Caco-2 (cell line): ENCODE measurements at places on chromosomes 6 and 20.

GRCh38 chr6:170117111-170117972 is 173.5 kb downstream of the DLL1 start:
- DNase-seq, result no peak

- DNase-seq, result no peak
Measured at GRCh38 chr6:166901626-166902025, 54.7 kb downstream of the RNASET2 start.

DNA sequence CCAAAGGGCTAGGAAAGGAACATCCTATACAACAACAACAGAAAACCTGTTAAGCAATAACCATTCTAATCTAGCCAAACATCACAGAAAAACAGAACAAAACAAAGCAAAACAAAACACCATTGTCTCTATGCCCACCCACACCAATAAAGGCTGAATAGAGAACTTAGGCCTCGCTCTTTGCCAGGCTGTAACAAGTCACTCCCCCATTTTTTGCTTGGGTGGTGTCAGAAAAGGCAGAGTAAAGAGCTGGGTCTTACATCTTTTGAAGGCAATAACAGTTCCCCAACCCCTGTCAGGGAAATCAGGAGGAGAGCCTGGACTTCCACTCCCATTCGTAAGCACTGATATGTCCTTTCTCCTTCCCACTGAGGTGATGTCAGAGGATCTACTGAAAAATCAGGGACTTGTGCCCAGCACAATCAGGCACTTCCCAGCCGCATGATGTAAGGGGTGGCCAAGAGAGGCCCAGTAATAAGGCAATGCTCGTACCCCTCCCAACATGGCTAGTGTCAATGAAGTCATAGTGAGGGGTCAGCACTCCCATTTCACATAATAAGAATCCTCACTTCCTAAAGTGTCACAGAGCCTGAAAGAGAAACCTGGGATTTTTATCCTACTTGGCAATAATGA is 31.0 kb downstream of the THEMIS start:
- no peak for DNase-seq

- no peak for DNase-seq
Measured at GRCh38 chr6:132506869-132507808, 5.8 kb downstream of the STX7 start.

GRCh38 chr6:167579806-167580618 is 246.7 kb upstream of the AFDN start:
- no peak for DNase-seq

GRCh38 chr20:17854307-17854903 is 114.2 kb downstream of the SNX5 start:
- DNase-seq, result peak; percentile 61

GRCh38 chr6:132812756-132813172 is 1.6 kb upstream of the RPS12 start:
- no peak for DNase-seq

DNA sequence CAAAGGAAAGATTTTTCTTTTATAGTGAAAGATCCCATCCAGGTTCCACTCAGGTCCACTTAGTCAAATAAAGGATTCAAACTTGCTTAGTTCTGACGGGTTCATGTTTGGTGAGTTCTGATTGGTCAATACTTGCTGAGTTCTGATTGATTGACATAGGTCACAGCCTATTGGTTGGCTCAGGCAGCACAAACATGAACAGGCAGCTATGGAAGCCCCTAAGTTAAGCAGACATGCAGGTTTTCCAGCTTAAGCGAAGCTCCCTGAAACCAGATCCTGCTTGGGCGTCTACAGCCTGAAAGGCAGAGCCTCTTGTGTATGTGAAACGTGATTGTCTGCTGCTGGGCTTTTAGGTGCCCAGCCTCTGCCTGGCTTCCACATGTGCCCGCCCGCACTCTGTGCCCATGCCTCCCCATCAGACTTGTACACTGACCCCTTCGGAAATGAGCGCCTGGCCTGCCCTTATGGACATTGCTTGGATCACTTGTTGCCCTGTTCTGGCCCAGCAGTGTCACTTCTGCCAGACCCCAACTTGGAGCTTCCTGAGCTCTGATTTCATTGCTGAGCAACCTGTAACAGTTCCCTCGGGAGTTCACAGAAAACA is 45.4 kb upstream of the ECI2 start:
- DNase-seq, result peak; percentile 13

DNA sequence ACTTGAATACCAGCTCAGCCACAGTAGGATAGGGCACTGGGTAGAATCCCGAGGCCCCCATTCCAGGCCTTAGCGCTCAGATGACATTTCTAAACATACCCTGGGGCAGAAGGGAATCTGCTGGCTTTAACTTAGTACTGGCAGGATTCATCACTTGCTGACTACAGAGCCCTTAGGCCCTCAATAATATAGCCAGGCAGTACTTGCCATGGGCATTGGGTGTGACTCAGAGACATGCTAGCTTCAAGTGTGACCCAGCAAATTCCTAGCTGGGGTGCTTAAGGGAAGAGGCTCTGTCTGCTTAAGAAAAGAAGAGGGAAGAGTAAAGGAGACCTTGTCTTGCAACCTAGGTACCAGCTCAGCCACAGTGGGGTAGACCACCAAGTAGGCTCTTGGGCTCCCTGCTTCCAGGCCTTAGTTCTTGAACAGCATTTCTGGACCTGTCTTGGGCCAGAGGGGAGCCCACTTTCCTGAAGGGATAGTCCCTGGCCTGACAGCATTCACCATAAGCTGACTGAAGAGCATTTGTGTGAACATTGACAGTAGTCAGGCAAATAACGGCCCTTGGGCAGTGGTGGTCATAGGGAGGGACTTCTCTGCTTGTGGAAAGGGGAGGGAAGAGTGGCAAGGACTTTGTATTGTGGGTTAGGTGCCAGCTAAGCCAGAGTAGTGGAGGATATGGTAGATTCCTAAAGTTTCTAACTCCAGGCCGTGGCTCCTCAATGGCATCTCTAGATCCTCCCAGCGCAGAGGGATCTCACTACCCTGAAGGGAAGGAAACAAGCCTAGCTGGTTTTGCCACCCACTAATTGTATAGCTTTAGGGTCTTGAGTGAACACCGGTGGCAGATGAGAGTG is 48.5 kb upstream of the HACE1 start:
- DNase-seq, result peak; percentile 44

- DNase-seq, result no peak
Measured at GRCh38 chr20:37638527-37638926, 55.3 kb upstream of the CTNNBL1 start.

GRCh38 chr6:19736066-19736465 is 101.1 kb upstream of the ID4 start:
- no peak for DNase-seq

GRCh38 chr20:61458146-61458746 is 206.2 kb downstream of the CDH4 start:
- no peak for DNase-seq

GRCh38 chr6:53399027-53399344 is 50.2 kb upstream of the ELOVL5 start:
- DNase-seq, result no peak

DNA sequence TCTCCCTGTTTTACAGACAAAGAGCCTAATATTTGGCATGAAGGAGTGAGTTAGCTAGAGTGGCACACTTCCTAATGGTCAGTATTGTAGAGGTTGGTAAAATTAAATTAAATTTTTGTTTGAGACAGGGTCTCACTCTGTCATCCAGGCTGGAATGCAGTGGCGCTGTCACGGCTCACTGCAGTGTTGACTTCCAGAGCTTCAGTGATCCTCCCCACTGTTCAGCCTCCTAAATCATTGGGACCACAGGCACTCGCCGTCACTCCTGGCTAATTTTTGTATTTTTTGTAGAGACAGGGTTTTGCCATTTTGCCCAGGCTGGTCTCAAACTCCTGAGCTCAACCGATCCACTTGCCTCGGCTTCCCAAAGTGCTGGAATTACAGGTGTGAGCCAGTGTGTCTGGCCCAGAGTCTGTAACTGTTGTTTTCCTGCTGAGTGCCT is 70.9 kb downstream of the SCAND1 start:
- DNase-seq, result no peak

GRCh38 chr6:64160486-64160885 is 524.9 kb downstream of the PHF3 start:
- no peak for DNase-seq

DNA sequence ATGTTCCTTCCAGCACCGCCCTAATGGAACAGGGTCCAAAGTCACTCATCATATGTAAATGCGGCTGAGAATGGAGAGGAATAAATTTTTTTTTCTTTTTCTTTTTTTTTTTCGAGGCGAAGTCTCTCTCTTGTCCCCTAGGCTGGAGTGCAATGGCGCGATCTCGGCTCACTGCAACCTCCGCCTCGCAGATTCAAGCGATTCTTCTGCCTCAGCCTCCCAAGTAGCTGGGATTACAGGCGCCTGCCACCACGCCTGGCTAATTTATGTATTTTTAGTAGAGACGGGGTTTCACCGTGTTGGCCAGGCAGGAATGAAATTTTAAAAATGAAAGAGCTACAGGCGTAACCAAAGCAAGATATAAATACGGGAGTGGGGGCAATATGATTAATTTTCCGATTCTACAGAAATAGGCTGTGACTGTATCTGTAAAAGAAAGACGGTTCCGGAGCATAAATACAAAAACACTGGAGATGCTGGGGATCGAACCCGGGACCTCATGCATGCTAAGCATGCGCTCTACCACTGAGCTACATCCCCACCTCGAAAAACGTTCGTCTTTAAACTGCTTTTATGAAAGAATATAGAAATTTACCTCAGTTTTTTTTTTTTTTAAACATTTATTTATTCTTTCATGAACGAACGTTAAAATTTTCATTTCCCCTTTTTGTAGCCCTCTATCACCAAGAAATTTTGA is 132.2 kb downstream of the GPX5 start:
- peak; percentile 67 for DNase-seq

GRCh38 chr6:41153992-41154625 is at the start of gene TREML1:
Gene TREML1, minus strand, starts transcription at chr6:41154347. Its CDS starts 59 bp downstream, at chr6:41154288.
- DNase-seq, result no peak

DNA sequence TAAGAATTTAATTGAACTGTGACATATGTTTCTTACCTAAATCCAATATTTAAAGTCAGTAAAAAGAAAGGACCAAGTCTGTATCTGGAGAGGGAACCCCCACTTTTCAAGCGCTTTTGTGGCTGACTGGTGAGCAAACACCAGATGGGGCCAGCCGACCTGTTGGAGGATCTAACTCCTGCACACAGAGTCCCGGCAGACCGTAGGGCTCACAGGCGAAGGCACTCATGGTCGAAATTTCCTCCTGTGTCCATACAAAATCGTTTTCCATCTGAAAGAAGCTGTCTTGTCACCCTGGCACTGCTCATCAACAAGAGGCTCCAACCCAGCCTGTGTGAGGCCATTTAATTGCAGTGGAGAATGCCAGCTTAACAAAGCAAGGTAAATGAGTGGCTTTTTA is 94.0 kb downstream of the SCML4 start:
- no peak for DNase-seq

- no peak for DNase-seq
Measured at GRCh38 chr6:143775336-143775735, 67.8 kb upstream of the LTV1 start.
